Osteocyte (in vitro differentiated cells): ENCODE measurements at places on chromosomes 5 and 9.

DNA sequence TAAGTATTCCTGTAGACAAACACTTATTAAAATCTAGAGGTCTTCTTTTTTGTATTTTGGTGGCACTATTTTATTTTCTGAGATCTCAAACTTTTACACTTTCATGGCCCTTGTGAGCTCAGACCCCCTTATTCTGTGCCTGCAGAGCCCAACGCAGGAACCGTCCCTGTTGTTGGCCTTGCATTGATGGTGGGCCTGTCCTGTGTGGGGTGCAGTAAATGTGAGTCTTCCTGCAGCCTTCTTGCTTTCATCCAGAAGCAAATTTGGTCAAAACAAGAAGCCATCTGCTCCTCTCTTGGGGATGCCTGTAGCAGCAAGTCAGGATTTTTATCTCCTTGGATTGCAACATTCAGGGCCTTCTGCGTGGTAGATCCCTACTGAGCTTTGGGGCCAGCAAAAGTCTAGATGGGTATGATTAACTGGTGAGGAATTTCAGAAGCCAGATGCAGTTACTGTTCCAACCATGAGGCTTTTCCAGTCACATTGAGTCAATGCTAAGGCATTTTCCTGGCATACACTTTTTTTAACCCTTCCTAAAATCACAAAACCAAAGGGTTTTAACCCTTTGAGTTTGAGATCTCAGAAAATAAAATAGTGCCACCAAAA lies 31.7 kb downstream of the BASP1 start:
- no peak for DNase-seq

- peak; percentile 62 for DNase-seq
These were observed 55.9 kb upstream of the KCNMB1 start for GRCh38 chr5:170444969-170445505.

DNA sequence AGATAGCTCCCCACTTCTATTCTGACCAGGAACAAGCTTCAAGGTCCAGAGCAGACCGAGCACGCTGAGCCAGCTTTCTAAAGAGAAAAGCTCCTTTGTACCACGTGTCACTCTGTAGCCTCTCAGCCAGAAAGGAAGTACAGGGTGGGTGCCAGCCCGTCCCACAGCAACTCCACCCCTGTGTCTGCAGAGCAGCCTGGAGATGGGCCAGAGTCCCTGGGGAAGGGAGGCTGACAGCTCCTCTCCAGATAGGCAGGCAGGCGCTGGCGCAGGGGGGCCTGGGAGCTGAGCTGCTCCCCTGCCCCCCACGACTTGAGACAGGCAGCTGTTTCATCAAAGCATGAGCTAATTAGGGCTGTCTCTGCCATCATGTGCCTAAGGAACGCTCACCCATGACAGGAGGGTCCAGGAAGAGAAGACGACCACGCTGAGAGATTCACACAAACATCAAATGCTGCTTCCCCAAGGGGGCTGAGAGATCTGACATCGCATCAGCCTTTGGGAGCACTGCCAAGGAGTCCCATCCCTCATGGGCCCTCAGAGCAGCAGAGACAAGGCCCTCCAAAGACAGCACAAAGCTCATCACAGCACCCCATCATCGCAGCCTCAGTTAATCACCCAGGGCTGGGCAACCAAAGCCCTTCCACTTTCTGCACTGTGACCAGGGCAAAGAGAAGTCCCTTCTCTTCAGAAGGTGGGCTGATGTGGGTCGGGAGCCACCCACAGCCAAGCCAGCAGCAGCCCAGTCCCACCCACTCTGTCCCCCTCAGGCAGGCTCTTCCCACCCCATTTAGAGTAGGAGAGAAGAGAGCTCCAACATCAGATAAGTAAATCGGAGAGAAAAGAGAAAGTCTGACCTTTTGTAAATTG lies 78.5 kb upstream of the LRRTM2 start:
- DNase-seq = no peak

GRCh38 chr5:172479784-172480115 lies 25.4 kb upstream of the SH3PXD2B start:
- DNase-seq = no peak

GRCh38 chr9:134591082-134591571 lies 50.5 kb upstream of the COL5A1 start:
- peak; percentile 77 for DNase-seq

DNA sequence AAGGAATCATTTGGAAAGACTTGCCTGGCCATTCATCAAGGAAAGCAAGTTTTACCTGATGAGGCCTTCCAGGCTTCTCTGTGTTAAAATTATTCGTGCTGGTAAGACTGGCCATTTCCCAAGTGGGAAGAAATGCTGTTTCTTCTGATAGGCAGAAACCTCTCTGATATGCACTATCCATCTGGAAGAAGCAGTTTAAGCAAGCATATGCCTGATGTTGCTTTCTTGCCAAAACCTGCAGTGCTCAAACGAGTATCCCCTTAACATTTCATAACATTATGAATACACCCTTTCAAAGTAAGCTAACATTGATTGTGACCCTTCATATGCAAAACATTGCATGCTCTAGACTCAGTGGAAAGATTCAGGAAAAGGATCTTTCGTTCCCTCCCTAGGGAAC lies 36.0 kb upstream of the PRLR start:
- DNase-seq = no peak

DNA sequence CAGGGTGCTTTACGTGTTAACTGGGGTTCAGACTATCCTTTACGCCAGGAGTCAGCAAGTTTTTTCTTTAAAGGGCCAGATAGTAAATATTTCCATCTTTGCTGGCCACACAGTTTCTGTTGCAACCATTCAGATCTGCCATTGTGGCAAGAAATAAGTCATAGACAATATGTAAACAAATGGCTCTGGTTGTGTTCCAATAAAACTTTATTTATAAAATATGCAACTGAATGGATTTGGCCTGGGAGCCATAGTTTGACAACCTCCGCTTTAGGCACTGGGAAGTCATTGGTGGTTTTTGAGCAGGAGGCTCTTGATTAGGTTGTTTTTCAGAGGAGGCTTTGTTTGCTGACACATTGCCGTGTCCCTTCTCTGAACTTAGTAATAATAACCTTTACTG lies 90.7 kb downstream of the INSYN2B start:
- no peak for DNase-seq
